GM23338 (cell line): ENCODE measurements at places on chromosomes 13 and 19. TPM values are rescaled to one million over a fixed set of nuclear protein-coding genes. Genes with fewer than 3 reads are reported as not detected.

DNA sequence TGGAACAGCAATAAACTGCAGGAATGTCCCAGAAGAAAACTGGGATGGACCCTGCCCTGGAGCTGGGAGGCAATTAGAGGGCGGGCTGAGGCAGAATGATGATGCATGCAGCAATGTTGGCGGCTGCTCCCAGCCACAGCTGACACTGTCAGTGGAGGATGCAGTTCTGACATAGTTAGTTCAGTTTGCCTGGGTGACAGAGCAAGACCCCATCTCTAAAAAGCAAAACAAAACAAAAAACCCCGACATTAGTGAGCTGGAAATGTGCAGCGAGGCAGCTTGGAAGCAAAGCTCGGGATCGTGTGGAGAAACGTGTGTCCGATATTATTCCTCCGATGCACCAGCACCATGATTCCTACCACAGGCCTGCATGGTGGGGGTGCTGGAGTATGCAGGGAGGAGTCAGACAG, 110.1 kb upstream of the UQCRFS1 start:
- no peaks in the 10 kb centered on the region for H3K36me3 ChIP-seq
- H3K4me3 ChIP-seq = no peak overlapping the region
- no peak for DNase-seq
- no peak overlapping the region for H3K27ac ChIP-seq
- H3K27me3 ChIP-seq = no peaks in the 10 kb centered on the region
- H3K4me1 ChIP-seq = no peaks in the 10 kb centered on the region

The GMIP gene
- total RNA-seq = 19.8 and 22.1 TPM in 2 replicates

The CNN1 gene
- 17.0 and 20.9 TPM in 2 replicates for total RNA-seq

DNA sequence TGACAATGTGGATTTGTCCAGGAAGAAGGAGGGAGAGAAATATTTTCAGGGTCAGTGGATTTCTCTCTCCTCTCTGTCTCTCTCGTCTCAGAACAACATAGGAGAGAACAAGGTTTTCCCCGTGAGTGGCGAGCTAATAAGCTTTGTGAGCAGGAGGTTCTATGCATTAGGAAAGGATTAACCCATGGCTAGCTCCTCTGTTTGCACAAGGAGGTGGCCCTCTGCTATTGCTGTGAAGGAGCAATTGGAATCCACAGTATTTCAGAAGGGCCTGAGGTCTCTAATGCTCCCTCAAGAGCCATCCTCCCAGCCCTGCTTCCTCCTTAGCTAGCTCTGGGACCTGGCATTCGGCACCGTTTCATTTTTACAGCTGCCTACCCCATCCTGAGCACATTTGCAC, 288.9 kb upstream of the MAB21L1 start:
- H3K36me3 ChIP-seq = no peaks in the 10 kb centered on the region
- DNase-seq = no peak
- H3K27me3 ChIP-seq = no peaks in the 10 kb centered on the region
- H3K4me3 ChIP-seq = no peak overlapping the region
- H3K4me1 ChIP-seq = no peaks in the 10 kb centered on the region

DNA sequence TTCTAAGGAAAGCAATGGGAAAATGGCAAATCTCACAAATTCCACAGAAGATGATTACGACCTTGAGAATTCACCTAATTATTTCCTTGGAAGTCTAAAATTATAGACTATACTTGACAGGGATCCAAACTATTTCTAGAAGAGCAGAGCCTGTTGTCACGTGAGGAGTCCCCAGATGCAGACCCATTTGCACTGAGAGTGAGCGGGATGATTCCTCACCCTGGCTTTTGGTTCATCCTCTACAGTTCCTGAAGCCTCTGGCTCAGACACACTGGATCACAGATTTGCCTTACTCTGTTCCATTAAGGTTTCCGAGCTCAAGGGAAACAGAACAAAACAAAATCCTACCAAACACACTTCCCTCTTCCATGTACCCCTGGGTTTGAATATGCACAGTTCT, 23.0 kb upstream of the CYSLTR2 start:
- no peaks in the 10 kb centered on the region for H3K27me3 ChIP-seq
- H3K27ac ChIP-seq = no peak overlapping the region
- no peaks in the 10 kb centered on the region; the same call in 1 of the 2 replicates for H3K36me3 ChIP-seq
- H3K4me3 ChIP-seq = no peak overlapping the region
- no peaks in the 10 kb centered on the region for H3K4me1 ChIP-seq

DNA sequence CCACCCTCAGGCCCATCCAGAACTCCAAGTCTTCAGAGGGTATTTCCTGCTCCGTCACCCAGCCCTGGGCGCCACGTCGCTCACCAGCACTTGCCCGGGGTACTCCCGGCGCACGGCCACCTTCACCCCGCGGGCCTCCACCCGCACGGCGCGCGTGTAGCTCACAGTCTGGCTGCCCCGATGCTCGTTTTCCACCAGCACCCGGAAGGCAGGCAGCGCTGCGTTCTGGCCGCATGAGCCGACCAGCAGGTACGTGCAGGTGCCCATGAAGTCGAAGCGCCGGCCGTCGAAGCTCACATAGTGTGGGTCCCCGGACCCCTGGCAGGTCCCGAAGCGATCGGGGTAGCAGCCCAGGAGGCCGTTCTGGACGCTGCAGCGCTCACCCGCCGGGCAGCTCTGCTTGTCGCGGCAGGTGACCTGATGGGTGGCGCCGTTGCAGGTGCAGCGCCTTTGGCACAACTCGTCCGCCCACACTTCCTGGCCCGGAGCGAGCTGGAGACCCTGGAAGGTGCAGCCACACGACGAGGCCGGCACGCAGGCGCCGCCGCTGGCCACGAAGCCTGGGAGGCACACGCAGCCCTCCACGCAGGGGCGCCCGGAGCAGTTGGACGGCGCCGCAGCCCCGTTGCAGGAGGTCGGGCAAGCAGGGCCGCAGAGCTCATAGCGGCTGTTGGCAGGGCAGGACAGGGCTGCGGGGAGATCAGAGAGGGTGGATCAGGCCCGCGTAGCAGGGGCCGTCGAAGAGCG, 19.2 kb downstream of the FCGBP start:
- no peak overlapping the region for H3K27ac ChIP-seq
- DNase-seq = peak; percentile 66
- H3K27me3 ChIP-seq = no peaks in the 10 kb centered on the region
- no peaks in the 10 kb centered on the region for H3K36me3 ChIP-seq
- H3K4me3 ChIP-seq = 0 out of 2 replicates have a peak overlapping the region, but pooled peaks have one; percentile 28

The SIRT6 gene
- 15.8 and 26.7 TPM in 2 replicates for total RNA-seq

The KCNRG gene
- total RNA-seq = 3.3 TPM in 1 of 2 replicates, not detected in the other

The COL4A2 gene
- 117 and 131 TPM in 2 replicates for total RNA-seq

- no peak overlapping the region for H3K27ac ChIP-seq
- no peak overlapping the region for H3K4me3 ChIP-seq
- H3K27me3 ChIP-seq = no peaks in the 10 kb centered on the region
- no peak for DNase-seq
- no peaks in the 10 kb centered on the region for H3K36me3 ChIP-seq
- no peaks in the 10 kb centered on the region for H3K4me1 ChIP-seq
Measured at GRCh38 chr19:30060531-30061222, 118.6 kb downstream of the URI1 start.
